ENCODE measurements at places on chromosomes 1 and 21. TPM values are rescaled to one million over a fixed set of nuclear protein-coding genes. Genes with fewer than 3 reads are reported as not detected.

GRCh38 chr1:150619576-150620509, 9.6 kb downstream of the ENSA start:
- no peaks in the 10 kb centered on the region for H3K27me3 ChIP-seq
- H3K4me3 ChIP-seq: peak overlapping the region; percentile 23
- H3K36me3 ChIP-seq: peaks cover 75% of the 10 kb centered on the region
- peak overlapping the region; percentile 71 for H3K27ac ChIP-seq
- peaks cover 41% of the 10 kb centered on the region for H3K4me1 ChIP-seq

DNA sequence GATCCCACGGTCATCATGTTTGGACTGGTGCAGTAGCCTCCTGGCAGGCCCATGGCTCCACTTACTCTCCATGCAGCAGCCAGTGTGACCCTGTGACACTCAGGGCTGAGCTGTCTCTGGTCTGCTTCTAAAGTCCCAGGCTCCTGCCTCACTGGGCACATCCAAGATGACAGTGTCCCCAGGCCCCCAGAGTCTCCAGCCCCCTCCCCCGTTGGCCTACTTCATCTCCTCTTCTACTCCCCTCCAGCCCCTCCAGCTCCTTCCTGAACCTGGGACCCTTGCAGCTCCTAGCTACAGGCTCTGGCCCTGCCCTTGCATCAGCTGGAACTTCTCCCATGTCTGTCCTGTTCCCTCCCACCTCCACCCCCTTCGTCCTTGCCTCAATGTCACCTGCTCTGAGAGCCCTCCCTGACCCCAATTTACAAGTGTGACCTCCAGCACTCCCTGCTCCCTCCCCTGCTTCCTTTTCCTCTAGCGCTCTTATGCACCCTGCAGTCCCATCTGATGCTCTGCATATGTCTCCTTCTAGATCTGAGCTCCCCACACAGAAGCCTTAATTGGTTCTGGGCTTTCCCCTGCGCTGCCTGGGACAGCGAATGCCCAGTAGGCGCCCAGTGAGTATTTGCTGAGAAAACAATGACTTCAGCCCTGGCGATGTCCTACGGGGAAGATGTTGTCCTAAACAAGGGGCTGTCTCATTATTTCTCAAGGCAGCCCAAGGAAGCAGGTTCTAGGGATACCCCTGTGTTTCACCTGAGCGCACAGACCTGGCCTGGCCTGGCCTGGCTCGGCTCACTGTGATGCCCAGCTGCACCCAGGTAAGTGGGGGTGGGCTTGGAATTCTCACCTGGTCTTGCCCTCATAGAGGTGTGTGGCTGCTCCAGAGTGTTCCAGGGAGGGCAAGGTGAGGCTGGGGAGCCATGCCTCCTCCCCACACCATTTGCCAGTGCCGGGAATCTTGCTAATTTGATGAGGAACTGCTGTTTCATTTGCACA, 600.6 kb downstream of the PTPRU start:
- no peaks in the 10 kb centered on the region for H3K36me3 ChIP-seq
- no peak overlapping the region for H3K4me3 ChIP-seq
- no peaks in the 10 kb centered on the region for H3K27me3 ChIP-seq
- no peaks in the 10 kb centered on the region for H3K4me1 ChIP-seq

DNA sequence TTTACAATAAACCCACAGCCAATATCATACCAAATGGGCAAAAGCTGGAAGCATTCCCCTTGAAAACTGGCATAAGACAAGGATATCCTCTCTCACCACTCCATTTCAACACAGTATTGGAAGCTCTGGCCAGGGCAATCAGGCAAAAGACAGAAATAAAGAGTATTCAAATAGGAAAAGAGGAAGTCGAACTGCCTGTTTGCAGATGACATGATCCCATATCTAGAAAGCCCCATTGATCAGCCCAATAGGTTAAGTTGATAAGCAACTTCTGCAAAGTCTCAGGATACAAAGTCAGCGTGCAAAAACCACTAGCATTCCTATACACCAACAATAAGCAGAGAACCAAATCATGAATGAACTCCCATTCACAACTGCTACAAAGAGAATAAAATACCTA, 235.5 kb downstream of the DPYD start:
- no peak for DNase-seq
- no peak overlapping the region for H3K27ac ChIP-seq
- no peaks in the 10 kb centered on the region for H3K4me1 ChIP-seq
- H3K4me3 ChIP-seq: no peak overlapping the region

Gene METTL13
- total RNA-seq: 23.9 TPM

GRCh38 chr1:153465811-153466636, 5.6 kb upstream of the S100A7 start:
- H3K36me3 ChIP-seq: no peaks in the 10 kb centered on the region
- peak; percentile 62 for DNase-seq
- no peak overlapping the region for H3K27ac ChIP-seq
- H3K4me1 ChIP-seq: no peaks in the 10 kb centered on the region

GRCh38 chr1:23592209-23592892, 33.0 kb upstream of the ID3 start:
- DNase-seq: no peak
- peak overlapping the region; percentile 71 for H3K27ac ChIP-seq
- H3K4me1 ChIP-seq: peaks cover 33% of the 10 kb centered on the region

DNA sequence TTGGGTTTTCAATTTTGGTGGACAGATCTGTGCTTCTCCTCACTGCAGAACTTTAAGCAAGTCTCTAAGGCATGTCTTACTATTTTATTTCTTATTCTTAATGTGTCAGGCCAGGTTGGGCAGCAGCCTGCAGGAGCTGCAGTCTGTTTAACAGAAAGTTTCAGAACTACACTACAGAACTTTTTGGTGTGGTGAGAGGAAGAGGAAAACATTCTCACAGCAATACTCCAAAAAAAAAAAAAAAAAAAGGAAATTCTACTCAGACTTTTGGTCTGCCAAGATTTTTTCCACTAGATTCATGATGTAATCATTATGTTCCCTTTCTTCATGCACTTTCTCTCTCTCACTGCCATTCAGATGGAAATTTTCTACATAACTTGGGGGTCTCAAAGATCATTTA, 255.2 kb downstream of the COL11A1 start:
- no peaks in the 10 kb centered on the region for H3K36me3 ChIP-seq
- H3K27me3 ChIP-seq: no peaks in the 10 kb centered on the region
- H3K27ac ChIP-seq: no peak overlapping the region
- no peak for DNase-seq

- DNase-seq: no peak
- no peaks in the 10 kb centered on the region for H3K4me1 ChIP-seq
- no peaks in the 10 kb centered on the region for H3K36me3 ChIP-seq
- peaks cover 3% of the 10 kb centered on the region for H3K27me3 ChIP-seq
- H3K27ac ChIP-seq: no peak overlapping the region
These were observed 324.9 kb upstream of the SNX7 start for GRCh38 chr1:98336472-98337083.

DNA sequence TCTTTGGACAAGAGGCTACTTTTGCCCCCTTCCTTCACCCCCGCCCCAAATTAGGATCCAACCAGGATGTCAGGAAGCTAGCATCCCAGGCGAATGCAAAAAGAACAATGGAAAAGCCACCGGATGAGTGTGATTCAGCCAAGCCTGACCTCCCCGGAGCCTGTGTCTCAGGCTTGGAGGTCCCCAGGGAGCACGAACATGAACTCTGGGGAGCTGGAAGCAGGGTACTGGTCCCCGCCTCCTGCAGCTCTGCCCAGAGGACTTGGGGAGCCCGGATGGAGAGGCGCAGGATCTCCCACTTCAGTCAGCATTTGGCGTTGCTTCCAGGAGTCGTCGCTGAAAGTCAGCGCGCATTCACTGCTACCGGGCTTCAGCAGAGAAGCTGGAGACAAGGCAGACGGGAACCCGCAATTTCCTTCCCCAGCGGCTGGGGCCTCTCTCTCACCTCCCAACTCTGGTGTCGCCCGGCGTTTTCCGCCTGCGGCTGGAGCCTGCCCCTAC, 1.8 kb upstream of the TBX15 start:
- peak overlapping the region; percentile 88 for H3K27ac ChIP-seq
- DNase-seq: peak; percentile 58
- H3K27me3 ChIP-seq: no peaks in the 10 kb centered on the region
- H3K36me3 ChIP-seq: no peaks in the 10 kb centered on the region
- H3K4me1 ChIP-seq: no peaks in the 10 kb centered on the region

Gene CELA3B
- 1.7 TPM for total RNA-seq

DNA sequence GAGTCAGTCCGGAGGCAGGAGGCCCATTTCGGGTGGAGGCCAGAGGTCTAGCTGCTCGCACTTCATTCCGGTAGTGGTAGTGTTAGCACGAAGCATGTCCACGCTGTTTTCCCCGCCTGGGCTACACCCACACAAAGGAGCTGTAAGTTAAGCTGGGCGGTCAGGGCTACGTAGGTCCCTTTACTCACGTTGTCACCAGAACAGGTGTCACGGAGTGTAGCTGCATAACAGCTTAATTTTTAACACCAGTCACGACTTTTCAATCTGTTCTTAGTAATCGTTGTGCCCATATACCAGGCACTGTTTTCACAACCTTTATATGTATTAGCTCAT, 15.6 kb downstream of the HLX start:
- no peaks in the 10 kb centered on the region for H3K36me3 ChIP-seq
- no peak overlapping the region for H3K27ac ChIP-seq
- peaks cover 33% of the 10 kb centered on the region for H3K27me3 ChIP-seq

Gene RSBN1
- total RNA-seq: 12.7 TPM

Measured in psoas muscle (tissue), 8 donors.